ENCODE measurements at places on chromosomes 7 and 10. TPM values are rescaled to one million over a fixed set of nuclear protein-coding genes. Genes with fewer than 3 reads are reported as not detected.

JMJD1C gene
- 176 TPM for total RNA-seq

HOXA10 gene
- not detected for total RNA-seq

LIPN gene
- 0.27 TPM for total RNA-seq

CALHM3 gene
- total RNA-seq: not detected

FRG2B gene
- total RNA-seq: not detected

IQUB gene
- total RNA-seq: 0.11 TPM

MMD2 gene
- not detected for total RNA-seq

POU6F2 gene
- total RNA-seq: 0.24 TPM

MCM10 gene
- total RNA-seq: 3.7 TPM

PHYHIPL gene
- not detected for total RNA-seq

GRCh38 chr10:106384496-106384895, 780.0 kb downstream of the SORCS1 start:
- DNase-seq: no peak
- H3K4me3 ChIP-seq: no peak overlapping the region
- no peaks in the 10 kb centered on the region for H3K36me3 ChIP-seq
- no peaks in the 10 kb centered on the region for H3K4me1 ChIP-seq
- no peaks in the 10 kb centered on the region for H3K27me3 ChIP-seq

- H3K4me3 ChIP-seq: no peak overlapping the region
- H3K27ac ChIP-seq: no peak overlapping the region
- H3K36me3 ChIP-seq: no peaks in the 10 kb centered on the region
- H3K27me3 ChIP-seq: no peaks in the 10 kb centered on the region
Observed at GRCh38 chr7:154178895-154179294, 126.7 kb downstream of the DPP6 start.

DNA sequence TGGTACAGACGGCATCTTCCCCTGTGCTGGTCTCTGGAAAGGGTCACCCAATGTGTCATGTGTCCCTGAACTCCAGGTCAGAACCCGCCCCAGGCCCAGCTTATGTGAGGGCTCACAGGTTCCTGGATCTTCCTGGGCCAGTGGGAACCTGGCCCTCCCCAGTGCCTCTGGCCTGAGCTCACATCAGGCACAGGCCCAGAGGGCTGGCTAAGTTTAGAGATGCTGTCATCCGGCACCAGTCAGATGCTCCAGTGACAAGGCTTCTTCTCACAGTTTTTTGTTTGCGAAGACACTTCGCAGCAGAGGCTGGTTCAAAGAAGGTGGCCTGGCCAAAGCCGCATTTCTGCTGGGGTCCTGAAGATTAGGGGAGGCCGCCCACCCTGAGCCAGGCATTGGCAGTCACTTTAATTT, 11.8 kb downstream of the CAMK2B start:
- DNase-seq: no peak
- H3K36me3 ChIP-seq: no peaks in the 10 kb centered on the region
- peaks cover 5% of the 10 kb centered on the region for H3K4me1 ChIP-seq
- H3K27ac ChIP-seq: no peak overlapping the region

DNA sequence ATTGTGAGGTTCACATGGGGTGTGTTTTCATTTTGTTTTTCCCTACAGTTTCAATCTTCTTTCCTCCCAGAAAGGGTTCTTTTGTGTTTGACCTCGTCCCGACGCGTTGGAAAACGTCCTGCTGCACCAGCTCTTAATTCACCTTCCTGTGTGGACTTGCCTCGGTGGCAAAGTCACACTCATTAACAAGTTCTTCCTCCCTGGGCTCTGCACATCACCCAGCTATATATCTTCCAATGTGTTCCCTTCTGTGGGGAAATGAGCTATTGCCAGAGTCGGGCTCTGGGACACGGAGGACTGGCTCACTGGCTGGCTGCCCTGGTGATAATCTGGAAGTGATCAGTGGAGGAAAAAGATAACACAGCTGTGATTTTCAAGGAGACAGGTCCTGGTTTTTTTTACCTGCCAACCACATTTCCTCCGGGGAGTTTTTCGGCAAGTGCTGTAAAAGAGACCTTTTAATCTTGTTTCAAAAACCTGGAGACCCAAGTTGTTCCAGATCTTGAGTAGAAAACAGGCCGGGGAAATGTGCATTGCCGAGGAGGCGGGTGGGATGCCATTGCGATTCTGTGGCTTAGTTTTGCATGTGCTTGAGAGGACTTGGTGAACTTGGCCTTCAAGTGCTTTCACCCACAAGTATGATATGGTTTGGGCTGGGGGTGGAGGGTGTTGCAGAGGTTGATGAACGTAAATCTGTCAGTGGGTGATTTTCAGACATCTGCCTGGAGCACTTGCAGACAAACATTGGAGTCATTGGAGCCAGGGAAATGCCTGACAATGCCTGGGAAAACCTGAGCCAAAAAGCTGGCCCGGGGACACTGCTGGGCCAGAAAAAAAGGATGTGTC, 96.5 kb upstream of the CREB5 start:
- no peak for DNase-seq

- no peak overlapping the region for H3K4me3 ChIP-seq
- no peak for DNase-seq
- H3K4me1 ChIP-seq: peaks cover 10% of the 10 kb centered on the region
- no peaks in the 10 kb centered on the region for H3K36me3 ChIP-seq
Observed at GRCh38 chr7:95429241-95429990, 5.4 kb downstream of the PON2 start.

- peaks cover 74% of the 10 kb centered on the region for H3K36me3 ChIP-seq
- H3K27ac ChIP-seq: no peak overlapping the region
- no peak for DNase-seq
- H3K4me3 ChIP-seq: no peak overlapping the region
- H3K27me3 ChIP-seq: no peaks in the 10 kb centered on the region
- H3K4me1 ChIP-seq: peaks cover 2% of the 10 kb centered on the region
Observed at GRCh38 chr10:5732141-5732540, 47.5 kb downstream of the TASOR2 start.

- no peak overlapping the region for H3K27ac ChIP-seq
- H3K4me1 ChIP-seq: no peaks in the 10 kb centered on the region
- DNase-seq: no peak
- no peaks in the 10 kb centered on the region for H3K36me3 ChIP-seq
- H3K27me3 ChIP-seq: peaks cover 6% of the 10 kb centered on the region
Observed at GRCh38 chr7:131570401-131570800, 14.0 kb upstream of the PODXL start.

GRCh38 chr10:88962336-88962735, 9.8 kb upstream of the ACTA2 start:
- no peaks in the 10 kb centered on the region for H3K4me1 ChIP-seq
- no peaks in the 10 kb centered on the region for H3K27me3 ChIP-seq
- H3K36me3 ChIP-seq: no peaks in the 10 kb centered on the region
- no peak overlapping the region for H3K27ac ChIP-seq
- DNase-seq: no peak
- no peak overlapping the region for H3K4me3 ChIP-seq

- H3K36me3 ChIP-seq: no peaks in the 10 kb centered on the region
- no peak overlapping the region for H3K27ac ChIP-seq
- H3K4me3 ChIP-seq: no peak overlapping the region
- DNase-seq: no peak
Observed at GRCh38 chr10:110399106-110399964, 94.6 kb upstream of the SMNDC1 start.

DNA sequence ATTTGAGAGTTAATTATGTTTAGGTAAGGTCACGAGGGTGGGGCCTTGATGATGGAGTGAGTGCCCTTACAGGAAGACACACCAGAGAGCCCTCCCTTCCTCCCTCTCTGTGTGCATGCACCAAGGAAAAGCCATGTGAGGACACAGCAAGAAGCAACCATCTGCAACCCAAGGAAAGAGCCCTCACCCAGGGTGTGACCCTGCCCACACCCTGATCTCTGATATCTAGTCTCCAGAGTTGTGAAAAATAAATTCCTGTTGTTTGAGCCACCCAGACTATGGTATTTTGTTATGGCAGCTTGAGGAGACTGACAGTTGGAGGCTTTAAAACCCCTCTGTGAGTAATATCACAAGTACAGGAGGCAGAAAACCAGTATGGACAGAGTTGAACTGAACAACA, 15.0 kb upstream of the MCM10 start:
- no peaks in the 10 kb centered on the region for H3K4me1 ChIP-seq
- no peak overlapping the region for H3K4me3 ChIP-seq
- H3K36me3 ChIP-seq: peaks cover 9% of the 10 kb centered on the region
- no peak overlapping the region for H3K27ac ChIP-seq

GRCh38 chr7:39855325-39855674, 94.8 kb upstream of the CDK13 start:
- H3K27me3 ChIP-seq: peaks cover 24% of the 10 kb centered on the region
- H3K27ac ChIP-seq: no peak overlapping the region
- peak overlapping the region; percentile 75 for H3K4me3 ChIP-seq
- H3K36me3 ChIP-seq: no peaks in the 10 kb centered on the region
- H3K4me1 ChIP-seq: peaks cover 5% of the 10 kb centered on the region

- no peak for DNase-seq
- H3K36me3 ChIP-seq: no peaks in the 10 kb centered on the region
- H3K27ac ChIP-seq: no peak overlapping the region
- H3K27me3 ChIP-seq: peaks cover 58% of the 10 kb centered on the region
- H3K4me3 ChIP-seq: no peak overlapping the region
Observed at GRCh38 chr10:103852189-103852711, 3.1 kb downstream of the SH3PXD2A start.

GRCh38 chr10:110664483-110665420, 20.6 kb downstream of the RBM20 start:
- no peak overlapping the region for H3K27ac ChIP-seq
- no peaks in the 10 kb centered on the region for H3K4me1 ChIP-seq
- no peaks in the 10 kb centered on the region for H3K36me3 ChIP-seq
- no peak for DNase-seq
- H3K27me3 ChIP-seq: peaks cover 8% of the 10 kb centered on the region

DNA sequence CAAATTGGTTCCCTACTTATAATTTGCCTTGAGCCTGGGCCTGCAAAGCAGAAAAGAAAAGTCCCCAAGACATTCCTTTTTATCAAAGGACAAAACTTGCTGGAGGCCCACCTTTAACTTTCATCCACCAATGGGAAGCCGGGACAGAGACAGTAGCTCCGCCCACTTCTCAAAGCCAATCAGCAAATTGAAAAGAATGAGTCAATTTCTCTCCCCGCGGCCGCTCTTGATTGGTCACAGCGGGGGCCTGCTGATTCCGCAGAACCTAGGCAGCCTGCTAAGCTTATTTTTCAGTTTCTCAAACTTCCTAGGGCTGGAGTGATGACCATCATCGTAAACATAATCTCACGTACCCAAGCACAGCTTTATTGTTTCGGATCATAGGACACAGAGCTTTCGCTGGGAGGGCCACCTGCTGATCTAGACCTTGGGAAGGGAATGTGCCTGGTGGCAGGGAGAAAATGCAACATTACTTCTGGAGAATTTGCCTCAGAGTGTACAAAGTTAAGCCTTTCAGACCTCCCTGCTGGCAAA, at the start of gene SLC13A4:
Gene SLC13A4, minus strand, starts transcription at position 51 of the 534 bp plus-strand sequence. CDS start 690 bp downstream, outside the sequence.
- no peak within 1 kb of the TSS for H3K27ac ChIP-seq
- H3K4me3 ChIP-seq: no peak within 1 kb of the TSS
- no peaks in the 10 kb centered on the region for H3K36me3 ChIP-seq
- peaks cover 4% of the 10 kb centered on the region for H3K27me3 ChIP-seq

GRCh38 chr10:5924889-5925288, 34.8 kb downstream of the FBH1 start:
- no peaks in the 10 kb centered on the region for H3K4me1 ChIP-seq
- H3K27me3 ChIP-seq: no peaks in the 10 kb centered on the region
- H3K36me3 ChIP-seq: peaks cover 93% of the 10 kb centered on the region
- H3K27ac ChIP-seq: no peak overlapping the region
- no peak for DNase-seq

DNA sequence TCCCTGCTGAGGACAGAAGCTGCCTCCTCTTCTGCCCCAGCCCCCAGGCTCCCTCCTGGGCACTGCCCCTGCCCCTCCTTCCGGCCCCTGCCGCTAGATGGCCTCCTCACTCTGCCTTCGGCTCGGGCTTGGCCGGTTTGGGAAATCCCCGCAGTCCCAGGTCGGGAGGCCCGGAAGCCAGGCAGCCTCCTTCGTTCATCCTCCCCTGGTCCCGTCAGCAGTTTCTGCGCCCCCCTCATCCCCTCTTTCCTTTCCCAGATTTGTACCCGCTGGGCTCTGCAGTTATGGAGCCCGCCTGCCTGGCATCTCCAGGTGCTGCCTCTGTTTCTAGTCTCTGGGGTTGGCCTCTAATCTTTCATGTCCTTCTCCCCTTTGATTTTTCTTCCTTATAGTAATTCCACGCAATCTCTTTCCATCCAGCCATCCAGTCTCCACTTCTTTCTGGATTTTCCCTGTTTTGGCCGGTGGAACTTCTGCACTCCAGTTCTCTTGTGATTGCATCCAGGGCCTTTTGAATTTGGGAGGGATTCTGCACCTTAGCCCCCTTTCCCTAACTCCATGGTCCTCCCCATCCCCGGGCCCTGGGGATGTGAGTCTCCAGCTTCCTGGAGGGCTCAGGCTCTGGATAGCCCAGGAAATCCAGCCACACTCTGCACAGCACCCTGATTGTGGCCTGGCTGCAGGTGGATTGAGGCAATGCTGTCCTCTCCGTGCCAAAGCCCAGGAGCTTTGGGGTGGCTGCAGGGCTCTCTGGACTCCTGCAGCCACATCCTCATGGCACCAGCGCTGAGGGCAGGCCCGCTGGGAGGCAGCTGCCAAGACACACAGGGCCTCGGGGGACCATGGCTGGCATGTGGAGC, 3.3 kb upstream of the SHH start:
- peak overlapping the region; percentile 49 for H3K4me3 ChIP-seq
- peak; percentile 46 for DNase-seq
- H3K27me3 ChIP-seq: peaks cover 55% of the 10 kb centered on the region
- H3K4me1 ChIP-seq: peaks cover 11% of the 10 kb centered on the region

DNA sequence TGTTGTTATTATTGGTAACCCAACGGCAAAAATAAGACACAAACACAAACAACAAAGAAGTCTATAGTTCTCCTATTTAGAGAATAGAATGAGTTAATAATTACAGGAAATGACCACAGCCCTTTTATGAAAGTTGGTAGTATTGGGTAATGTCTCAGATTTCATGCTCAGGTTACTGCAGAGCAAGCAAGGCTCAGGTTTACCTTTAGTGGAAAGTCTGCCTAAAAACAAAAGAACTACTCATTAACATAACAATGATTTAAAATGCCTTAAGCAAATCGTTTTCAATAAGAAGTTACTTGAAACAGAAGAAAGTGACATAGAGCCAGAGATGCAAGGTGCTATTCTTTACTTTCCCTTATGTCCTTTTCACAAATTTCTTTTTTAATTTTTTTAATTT, 441.2 kb downstream of the PLXDC2 start:
- no peaks in the 10 kb centered on the region for H3K27me3 ChIP-seq
- no peak for DNase-seq
- no peak overlapping the region for H3K4me3 ChIP-seq
- no peak overlapping the region for H3K27ac ChIP-seq
- no peaks in the 10 kb centered on the region for H3K36me3 ChIP-seq
